Spinal cord (tissue), 10 donors: ENCODE measurements at places on chromosomes 6 and 20. TPM values are rescaled to one million over a fixed set of nuclear protein-coding genes. Genes with fewer than 3 reads are reported as not detected.

Gene MAD2L1BP
- total RNA-seq: 14.6 TPM

Gene VGLL2
- total RNA-seq: 0.11 TPM

DNA sequence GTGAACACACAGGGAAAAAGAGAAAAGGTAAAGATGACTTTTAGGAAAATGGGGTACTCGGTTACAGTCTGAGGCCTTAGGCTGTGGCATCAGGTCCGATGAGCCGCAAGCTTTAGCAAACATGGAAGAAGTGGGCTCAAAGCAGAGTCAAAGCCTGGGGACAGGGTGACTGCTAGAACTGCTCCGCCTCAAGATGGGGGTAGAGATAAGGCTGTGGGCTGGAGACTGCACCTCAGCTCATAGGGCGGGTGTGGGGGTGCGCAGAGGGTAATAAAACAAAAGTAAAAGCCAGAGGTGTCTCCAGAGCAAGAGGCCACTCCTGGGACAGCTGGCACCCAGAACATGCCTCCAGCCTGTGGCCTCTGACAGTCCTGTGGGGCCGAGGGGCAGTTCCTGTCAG, 21.3 kb upstream of the SYNDIG1 start:
- no peak for DNase-seq

GRCh38 chr20:22475662-22476061, 108.7 kb downstream of the FOXA2 start:
- DNase-seq: no peak

- DNase-seq: no peak
Measured at GRCh38 chr6:90251295-90251992, 45.2 kb downstream of the BACH2 start.

DNA sequence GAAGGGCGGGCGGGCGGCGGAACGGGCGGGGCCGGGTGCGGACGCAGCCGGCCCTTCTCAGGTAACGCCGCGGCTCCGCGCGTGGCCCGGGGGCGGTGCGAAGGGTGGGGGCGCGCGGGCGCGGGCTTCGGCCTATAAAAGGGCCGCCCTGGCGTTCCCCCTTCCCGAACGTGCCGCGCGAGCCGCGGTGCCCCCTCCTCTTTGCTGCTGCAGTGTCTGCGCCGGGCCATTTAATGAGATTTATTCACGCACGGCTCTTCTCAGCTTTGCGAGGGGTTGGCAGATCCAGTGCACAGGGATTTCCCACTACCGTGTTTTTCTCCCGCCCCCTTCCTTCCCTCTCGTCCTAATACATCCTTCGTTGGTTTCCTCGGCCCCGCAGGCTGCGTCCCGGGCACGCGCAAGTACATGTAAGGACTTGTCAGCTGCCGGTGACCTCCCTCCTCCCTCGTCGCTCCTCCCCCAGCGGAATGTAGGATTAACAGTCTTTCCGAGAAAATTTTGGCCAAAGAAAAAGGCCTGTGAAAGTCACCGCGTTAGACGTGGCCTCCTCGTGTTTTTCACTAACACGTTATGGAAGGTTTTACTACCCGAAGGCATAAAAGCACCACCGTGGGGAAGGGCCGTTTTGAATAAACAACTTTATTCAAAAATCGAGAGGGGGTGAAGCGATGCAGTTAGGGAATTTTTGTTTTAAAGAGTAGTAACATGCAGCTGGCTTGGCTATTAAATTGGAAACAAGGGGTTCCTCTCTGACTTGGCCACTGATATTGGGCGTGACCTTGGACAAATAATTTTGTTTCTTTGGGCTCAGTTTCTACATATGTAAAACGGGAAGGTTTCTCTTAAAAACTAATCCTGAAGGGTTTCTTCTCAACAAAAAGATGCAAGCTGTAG, 966 bp upstream of the REV3L start:
- DNase-seq: peak; percentile 98

GRCh38 chr6:82534876-82535275, 171.3 kb downstream of the TPBG start:
- DNase-seq: no peak

DNA sequence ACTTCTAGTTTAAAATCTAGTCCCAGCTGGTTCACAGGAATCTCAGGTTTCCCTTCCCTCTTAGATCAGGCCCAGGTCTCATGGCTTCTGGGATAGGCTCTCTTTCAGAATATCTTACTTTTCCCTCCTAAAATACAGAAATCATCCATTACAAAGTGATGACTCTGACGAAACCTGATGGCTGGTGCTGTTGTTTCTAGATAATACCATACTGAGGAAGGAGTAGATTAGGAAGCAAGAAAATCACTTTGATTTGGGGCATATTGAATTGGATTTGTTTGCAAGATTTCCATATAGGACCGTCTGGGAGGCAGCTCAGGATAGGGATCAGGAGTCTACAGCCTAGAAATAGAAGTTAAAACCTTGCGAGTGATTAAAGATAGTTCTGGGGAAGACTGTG, 3.6 kb downstream of the ZKSCAN3 start:
- no peak for DNase-seq
